ENCODE measurements at places on chromosomes 6 and 20. TPM values are rescaled to one million over a fixed set of nuclear protein-coding genes. Genes with fewer than 3 reads are reported as not detected.

Gene SAMD5
- total RNA-seq: 1.2 TPM

Gene HLA-G
- 0.77 TPM for total RNA-seq

DNA sequence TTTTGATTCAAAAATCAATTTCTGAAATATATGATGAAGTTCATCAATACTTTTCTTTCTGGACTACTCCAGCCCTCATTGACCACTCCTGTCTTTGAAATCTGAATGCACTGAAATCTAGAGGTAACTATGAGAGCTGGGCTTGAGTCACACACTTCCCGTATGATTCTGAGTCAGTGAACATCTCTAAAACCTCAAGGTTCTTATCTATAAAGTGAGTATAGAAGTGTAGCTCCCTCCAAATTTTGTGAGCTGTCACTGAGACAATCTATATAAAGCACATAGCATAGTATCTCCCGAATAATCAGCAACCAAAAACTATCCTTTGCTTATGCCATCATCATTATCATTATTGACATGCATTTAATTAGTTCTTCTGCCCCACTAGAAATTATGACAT, 182.4 kb downstream of the TSHZ2 start:
- no peak for DNase-seq

DNA sequence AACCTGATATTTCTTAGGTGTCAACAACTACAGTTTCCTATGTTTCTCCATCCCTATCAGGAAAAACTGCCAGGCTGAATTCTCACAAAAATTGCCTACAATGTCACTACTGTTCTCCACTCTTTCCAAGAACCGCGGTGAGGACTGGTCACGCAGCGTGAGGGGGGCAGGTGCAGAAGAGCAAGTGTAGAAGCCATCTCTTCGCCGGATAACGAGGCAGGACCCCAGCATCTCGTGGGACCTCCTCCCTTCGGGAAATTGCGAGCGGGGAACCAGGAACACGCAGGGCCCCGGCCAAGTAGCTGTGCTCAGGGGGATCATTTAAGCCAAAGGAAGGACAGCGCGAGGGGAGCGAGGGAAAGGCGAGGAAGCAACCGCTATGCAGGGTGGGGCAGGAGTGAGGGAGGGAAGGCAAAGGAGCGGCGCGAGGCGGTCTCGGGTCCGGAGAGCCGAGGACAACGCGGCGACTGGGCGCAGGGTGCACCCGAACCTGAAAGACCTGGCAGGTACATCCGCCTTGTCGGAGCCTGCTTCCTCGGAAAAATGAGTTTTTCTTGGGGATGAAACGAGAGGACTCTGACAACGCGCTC, 559 bp downstream of the APMAP start:
- peak; percentile 39 for DNase-seq

Gene MAP1LC3A
- total RNA-seq: 88.9 TPM

DNA sequence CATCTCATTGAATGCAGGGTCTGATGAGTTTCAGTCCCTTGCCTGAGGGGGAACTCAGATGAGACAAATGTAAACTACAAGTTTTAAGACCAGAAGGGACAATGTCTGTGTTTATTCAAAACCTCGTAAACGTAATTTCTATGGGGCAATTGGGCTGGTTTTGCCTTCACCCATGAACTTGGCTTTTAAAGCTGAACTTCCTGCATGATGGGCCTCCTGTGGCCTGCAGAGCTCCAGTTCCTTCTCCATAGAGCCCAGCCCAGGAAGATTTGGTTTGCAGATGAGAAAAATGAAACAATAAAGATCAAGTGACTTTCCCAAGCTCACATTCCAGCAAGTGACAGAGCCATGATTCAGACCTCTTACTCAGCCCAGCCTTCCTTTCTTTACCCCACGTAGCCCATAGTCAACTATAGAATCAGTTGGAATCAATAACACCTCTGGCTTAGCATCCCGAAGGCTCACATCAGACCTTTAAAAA, 612.3 kb downstream of the UTRN start:
- no peak for DNase-seq

DNA sequence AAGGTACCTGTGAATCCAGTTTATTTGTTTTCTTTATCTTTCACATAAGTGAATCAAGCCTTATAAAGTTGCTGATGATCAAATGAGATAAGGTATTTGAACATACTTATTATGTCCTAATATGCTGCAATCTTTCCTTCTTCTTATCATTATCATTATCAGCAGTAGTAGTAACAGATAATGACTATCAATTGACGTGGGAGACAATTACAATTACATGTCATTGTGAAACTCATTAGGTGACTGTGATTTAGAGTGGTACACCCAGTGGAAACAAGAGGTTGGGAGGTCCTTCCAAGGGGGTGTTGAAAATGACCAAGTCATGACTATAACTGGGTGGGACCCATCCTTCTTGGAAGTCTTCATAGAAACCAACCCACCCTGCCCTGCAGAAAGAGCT, 2.8 kb downstream of the CLIC5 start:
- DNase-seq: no peak

DNA sequence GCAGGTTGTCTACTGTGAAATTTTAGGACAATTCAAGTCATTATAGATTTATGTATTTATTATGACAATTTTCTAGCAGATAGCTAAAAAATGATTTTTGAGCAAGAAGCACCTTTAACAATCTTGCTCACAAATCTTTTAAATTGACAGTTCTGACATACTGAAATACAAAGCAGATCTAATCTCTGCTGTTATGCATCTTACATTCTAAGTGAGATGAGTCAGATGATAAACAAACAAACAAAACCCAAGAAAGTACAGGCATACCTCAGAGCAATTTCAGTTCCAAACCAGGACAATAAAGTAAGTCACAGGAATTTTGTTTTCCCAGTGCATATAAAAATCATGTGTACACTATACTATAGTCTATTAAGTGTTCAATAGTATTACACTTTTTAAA, 430.7 kb upstream of the PTCHD4 start:
- no peak for DNase-seq

DNA sequence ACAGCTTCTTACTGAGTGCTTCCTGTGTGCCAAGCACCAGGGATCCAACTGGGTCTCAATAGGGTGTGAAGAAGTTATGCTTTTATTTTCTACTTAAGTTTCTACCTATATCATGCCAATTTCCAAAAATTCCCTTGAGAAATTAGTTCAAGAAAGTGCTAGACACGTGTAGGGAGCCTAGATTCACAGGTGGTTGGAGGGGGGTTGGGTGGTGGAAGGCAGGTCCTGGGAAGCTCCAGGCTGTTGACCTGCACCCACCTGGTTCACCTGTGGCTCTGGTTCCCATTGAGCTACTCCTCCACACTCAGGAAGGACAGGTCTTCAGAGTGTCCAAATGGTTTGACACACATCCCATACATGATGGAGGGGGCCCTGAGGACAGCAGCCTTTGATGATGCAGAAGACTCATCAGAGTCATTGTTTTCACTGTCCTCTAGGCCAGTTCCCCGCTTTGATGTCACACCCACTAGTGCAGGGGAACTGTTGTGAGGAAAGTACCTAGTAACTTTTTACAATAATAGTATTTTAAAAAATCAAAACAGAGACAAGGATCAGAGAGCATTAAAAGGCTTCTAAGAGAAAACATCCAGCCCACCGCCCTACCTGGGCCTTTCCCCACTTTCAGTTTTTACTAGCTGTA, 39.8 kb upstream of the MYL9 start:
- DNase-seq: no peak

Gene C6orf58
- total RNA-seq: not detected

DNA sequence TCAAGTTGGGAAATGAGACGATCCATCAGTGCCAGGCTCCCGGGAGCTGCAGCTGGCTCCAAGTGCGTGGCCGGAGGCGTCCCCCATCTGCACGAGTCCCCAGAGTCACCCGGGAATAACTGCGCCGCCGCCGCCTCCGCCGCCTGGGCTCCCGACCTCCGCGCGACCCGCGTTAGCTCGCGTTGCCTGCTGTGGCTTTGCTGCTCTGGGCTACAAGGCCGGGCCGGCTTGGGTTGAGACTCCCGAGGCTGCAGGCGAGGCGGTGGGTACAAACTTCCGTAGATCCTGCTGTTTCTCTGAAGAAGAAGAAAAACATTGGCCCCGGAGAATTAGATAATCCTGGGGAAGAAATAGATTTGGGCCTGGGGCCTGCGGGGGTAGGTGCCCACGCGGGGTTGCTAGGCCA, 7.4 kb upstream of the LAMP5 start:
- peak; percentile 22 for DNase-seq

GRCh38 chr6:135311446-135312200, 130.5 kb downstream of the MYB start:
- DNase-seq: no peak

Gene TAPBP
- 93.7 TPM for total RNA-seq

DNA sequence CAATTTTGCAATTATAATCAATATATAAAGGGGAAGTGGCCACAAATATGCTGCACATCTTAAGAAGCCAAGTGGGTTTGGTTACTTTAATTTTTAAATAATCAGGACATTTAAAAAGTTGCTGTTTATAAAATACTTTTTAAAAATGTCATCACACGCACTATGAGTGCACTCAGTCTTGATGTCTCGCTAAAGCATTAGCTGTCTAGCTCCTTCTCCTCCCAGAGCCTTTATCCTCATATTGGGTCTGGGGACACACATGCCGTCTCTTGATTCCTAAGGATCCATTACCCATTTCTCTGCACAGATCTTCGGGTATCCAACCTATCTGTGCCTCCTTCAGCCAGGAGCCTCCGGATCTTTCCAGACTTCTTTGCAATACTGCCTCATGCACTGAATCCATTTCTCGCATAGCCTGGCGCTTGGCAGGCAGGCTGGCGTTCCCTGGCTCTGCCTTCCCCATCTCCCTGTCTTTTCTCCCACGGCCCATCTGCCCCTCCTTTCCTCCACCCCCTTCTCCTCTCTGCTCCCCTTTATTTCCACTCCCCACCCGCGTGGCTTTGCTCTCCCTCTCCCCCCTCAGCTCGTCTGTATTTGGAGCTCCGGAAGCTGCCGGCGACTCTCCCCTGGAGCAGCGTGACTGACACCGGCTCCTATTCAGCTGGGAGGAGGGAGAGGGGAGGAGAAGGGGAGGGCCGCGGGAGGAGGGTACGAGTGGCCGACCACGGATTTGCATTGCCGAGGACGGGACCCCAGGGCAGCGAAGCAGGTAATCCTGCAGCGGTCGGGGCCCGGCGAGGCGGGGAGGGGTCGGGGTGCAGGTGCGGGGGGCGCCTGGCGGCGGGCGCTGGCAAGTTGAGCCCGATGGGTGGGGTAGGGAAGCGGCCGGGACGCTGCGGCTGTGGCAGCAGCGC, at the start of gene CAP2:
TSS of gene CAP2 (plus strand) at position 618 of the 914 bp plus-strand sequence. CDS start 27,961 bp downstream, outside the sequence.
- peak; percentile 66 for DNase-seq

Gene MRAP2
- total RNA-seq: 0.44 TPM

Gene TAAR1
- not detected for total RNA-seq

GRCh38 chr6:8017276-8017701, 46.9 kb downstream of the BLOC1S5 start:
- DNase-seq: no peak

GRCh38 chr6:43302126-43302525, 4.1 kb downstream of the SLC22A7 start:
- DNase-seq: no peak

DNA sequence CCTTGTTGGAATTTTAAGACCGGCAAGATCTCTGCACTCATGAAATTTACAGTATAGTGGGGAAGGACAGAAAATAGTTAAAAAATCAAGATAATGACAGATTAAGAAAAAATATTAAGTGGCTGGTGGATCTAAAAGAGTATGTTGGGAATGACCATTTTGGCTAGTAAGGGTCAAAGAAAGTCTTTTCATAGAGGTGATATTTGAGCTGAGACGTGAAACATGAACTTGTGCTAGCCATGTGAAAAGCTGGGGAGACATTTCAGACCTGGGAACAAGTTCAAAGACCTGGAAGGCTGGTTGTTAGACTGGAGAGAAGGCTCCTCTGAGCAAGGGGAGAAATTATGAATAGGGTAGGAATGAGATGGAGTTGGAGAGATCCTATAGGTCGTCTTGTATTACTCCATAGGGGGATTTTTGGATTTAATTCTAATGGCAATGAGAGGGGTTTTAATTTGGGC, 4.7 kb downstream of the BICRAL start:
- DNase-seq: no peak

DNA sequence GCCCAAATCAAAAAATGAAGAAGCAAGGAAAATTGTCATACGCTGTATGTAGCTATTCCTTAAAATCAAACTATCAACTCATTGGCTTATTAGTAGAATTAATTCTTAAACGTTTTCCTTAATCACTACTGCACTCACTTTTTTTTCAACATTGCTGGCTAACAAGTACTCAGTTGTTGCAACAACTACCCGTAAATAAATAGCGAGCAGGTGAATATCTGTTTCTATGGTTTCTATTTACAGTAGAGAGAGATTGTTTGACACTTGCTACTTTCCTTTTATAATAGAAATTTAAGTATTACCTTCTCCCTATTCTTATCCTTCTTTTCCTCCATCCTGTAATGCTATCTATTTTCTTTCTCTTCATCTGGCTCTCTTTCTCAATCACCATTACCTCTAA, 25.1 kb downstream of the FRK start:
- DNase-seq: no peak

GRCh38 chr6:56241124-56241802, 6.1 kb downstream of the COL21A1 start:
- DNase-seq: no peak

GRCh38 chr6:138545621-138545980, 46.3 kb upstream of the NHSL1 start:
- DNase-seq: peak; percentile 85

Gene MACROD2
- 6.0 TPM for total RNA-seq

DNA sequence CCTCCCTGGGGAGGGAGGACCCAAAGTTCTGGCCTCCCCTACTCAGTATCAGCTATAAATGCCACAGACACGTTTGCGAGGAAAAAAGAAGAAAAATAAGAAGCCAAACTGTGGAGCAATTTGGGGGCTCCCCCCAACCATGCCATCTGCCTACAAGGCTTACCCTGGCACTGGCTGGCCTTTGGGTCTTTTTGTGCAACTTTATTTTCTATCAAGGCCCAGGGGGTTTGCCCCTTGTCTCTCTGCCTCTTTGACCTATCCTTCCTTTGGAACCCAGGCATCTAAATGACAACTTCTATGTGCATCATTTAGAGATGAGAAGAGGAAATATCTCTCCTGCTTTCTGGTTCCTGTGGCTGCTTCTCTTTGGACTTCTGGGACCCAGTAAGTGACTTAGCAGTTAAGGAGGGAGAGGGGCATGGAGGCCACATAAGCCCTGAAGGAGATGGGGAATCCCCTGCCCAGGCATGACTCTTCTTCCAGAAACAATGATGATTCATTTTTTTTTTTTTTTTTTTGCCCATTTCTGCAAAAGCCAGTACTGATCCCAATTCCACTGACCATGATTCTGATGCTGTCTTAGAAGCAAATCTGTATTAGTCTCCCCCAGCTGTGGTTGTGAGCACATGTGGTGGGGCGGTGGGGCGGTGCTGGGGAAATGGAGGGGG, at the start of gene MUC22:
TSS of gene MUC22 (plus strand) at position 82 of the 668 bp plus-strand sequence. CDS start at position 315, 233 bp downstream.
- no peak for DNase-seq

DNA sequence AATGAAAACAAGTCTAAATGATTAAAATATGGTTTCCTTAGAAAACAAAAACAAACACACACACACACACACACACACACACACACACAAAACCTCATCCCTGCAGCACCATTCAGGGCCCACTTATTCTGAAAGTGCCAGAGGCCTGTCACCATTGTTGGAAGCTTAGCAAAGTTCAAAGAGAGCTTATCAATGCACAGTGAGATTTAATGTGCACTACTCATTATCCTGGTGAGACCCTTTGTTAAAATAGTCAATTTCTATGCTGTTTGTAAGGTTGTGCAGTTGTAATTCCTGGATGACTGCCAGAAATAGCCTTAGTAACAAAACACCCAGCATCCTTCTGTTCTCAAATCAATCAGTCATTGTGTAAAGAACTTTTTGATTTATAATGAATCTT, 482.9 kb downstream of the GRIK2 start:
- DNase-seq: no peak

Gene CNBD2
- 2.2 TPM for total RNA-seq
